Ecto neural progenitor cell (in vitro differentiated cells): ENCODE measurements at places on chromosomes 3 and 15.
A peak's percentile ranks its signal among the peaks of the same experiment; 100 is the strongest.

DNA sequence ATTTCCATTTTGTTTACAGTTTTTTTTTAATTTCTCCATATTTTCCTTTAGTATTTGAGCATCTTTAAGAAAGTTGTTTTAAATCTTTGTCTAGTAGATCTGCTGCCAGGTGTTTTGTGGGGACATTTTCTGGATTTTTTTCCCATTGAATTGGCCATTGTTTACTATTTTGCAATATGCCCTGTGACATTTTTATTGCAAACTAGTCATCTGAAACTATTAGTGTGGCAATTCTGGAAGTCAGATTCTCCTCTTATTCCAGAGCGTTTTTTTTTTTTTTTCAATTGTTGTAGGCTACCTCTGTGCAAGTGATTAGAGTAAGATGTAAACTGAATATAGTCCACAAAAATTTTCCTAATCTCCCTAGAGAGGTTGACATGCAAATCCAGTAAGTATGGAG lies 334.2 kb downstream of the PYDC2 start:
- no peak for DNase-seq

GRCh38 chr15:76776480-76776879 lies 128.7 kb downstream of the SCAPER start:
- DNase-seq = no peak

GRCh38 chr3:63886858-63887257 lies 23.2 kb downstream of the ATXN7 start:
- DNase-seq = no peak

DNA sequence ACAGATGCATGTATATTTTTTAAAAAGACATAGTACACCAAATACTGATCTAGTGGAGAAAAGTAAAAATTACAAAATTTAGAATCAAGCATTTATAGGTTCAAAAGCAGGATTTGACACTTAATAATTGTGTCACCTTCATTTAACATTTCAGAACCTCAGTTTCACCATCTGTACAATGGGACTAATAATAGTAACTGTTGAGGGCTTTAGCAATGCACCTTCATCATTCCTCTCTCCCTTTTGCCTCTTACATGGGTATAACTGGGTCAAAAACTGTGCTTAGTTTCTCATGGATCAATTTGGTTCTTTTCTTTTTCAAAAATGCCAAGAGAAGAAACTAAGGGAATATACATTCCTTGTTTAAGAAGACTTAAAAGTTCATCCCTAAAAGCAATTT lies 5.5 kb upstream of the TMEM212 start:
- no peak for DNase-seq

- DNase-seq = no peak
Measured at GRCh38 chr3:187913617-187914033, 168.4 kb upstream of the BCL6 start.

- no peak for DNase-seq
Measured at GRCh38 chr15:32709295-32710033, 8.3 kb upstream of the GREM1 start.

- no peak for DNase-seq
Measured at GRCh38 chr15:63392361-63393009, 10.8 kb upstream of the CA12 start.

- DNase-seq = no peak
Measured at GRCh38 chr15:29470794-29471193, 201.2 kb upstream of the NSMCE3 start.

DNA sequence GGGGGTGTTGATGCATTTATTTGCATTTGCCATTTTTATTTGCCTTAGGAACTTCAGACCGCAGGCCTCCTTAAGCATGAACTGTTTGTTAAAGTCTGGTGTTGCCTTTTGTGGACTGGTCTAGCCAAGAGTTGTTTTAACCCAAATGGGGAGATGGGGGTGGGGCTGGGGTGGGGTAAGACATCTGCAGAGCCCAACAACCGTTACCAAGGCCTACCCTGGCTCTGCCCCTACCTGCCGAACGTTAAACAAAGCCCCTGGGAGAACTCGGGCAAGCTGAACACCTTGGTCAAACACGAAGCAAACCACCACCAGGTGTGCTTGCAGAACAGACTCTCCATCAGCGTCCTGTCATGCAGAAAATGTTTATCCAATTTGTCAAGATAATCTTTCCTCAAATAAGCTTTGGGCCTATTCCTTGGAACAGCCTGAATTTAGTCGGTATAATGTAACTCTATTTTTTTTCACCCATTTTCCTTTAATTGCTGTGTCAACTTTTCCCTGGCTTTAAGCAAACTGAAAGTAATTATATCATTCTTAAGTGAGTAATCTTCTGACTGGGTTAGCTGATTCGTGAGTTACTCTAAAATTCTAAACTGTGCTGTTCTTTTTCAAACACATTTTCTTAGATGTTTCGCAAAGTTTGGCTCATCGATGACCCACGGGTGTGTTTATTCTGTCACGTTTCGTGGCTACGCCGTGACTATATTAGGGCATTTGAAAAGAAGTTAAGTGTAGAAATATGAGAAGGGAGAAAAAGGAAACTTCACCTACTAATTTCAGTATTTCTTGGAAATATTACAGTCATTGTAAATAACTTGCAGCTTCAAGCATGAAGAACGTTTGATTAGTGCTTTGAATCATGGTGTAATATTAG lies 127.6 kb downstream of the SOX2 start:
- DNase-seq = no peak

GRCh38 chr3:9615003-9615628 lies 34.2 kb upstream of the MTMR14 start:
- DNase-seq = no peak

DNA sequence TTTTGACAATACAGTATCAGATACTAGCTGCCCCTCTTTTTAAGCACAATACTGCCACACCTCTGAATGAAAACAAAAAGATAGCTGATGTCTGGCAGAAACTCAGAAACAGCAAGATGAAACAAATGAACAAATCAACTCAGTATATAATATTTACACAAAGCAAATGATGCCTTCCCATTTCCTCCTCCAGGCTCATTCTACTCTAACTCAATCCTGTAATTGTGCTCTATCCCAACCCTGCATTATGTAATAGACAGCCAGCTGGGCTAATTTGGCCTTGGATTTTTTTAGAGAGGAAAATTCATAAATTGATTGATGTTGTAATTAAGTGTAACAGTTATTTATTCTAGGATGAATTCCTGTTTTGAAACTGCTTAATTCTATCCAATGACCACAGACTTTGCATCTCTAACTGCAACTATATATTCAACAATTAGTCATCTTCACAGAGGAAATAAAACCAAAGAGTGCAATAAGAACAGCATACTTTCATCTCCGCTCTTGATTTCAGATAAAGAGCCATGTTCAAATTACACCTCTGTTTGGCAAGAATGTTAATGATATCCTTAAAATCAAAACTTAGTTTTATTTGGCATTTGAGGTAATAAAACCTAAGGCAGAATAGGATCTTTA lies 6.1 kb downstream of the ATG3 start:
- DNase-seq = no peak

- DNase-seq = peak; percentile 37
Measured at GRCh38 chr15:31504462-31504839, 177.8 kb downstream of the KLF13 start.

DNA sequence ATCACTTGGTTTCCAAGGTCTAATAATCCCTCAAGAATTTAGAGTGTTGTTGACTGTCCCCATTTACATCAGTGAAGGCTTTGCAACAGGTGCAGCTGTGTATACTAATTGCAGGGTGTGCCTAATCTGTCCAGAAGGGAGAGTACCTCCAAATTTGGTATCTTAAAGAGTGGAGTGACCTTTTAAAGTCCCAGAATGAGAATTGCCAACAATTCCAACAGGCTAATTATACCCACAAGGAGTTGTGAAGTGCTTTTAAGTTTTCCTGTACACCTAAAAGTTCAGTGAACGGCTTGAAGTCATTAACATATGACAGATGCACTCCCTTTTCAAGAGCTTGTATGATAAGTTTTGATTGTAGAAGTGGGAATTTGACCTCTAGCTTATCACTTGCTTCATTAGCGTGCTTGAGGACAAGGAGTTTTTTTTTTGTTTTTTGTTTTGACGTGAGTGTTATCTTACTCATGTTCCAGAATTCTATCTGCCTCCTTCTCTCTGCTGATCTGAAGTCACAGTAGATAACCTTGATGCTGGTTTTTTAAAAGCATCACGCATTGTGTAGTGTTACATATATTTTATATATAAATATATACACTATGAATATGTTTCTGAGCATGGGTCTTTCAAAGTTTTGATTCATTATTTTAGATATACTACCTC lies 26.3 kb downstream of the CDIN1 start:
- no peak for DNase-seq

- DNase-seq = peak; percentile 40
Measured at GRCh38 chr15:92669432-92669831, 13.9 kb upstream of the FAM174B start.

- DNase-seq = no peak
Measured at GRCh38 chr15:89860891-89861290, 32.9 kb downstream of the AP3S2 start.

GRCh38 chr3:183827809-183828537 lies 2.6 kb upstream of the MAP6D1 start:
- no peak for DNase-seq

GRCh38 chr15:56759450-56759845 lies 26.1 kb upstream of the ZNF280D start:
- no peak for DNase-seq

DNA sequence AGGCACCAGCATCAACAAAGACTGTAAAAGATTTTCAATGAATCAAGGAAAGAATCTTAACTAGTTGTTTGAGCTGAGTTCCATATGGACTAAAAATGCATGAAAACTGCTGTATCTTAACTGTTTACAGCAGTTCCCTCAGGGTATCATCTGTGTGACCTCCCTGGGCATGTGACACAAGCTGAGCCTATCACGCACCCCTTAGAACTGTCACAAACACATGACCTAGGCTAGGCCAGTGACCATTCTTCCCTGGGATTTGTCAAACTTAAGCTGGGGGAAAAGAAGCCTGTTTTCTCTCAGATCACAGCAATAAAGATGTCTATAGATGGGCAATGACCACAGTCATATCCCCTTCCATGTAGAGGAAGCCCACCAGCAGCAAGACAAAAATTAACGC lies 35.7 kb downstream of the IGF2BP2 start:
- no peak for DNase-seq

DNA sequence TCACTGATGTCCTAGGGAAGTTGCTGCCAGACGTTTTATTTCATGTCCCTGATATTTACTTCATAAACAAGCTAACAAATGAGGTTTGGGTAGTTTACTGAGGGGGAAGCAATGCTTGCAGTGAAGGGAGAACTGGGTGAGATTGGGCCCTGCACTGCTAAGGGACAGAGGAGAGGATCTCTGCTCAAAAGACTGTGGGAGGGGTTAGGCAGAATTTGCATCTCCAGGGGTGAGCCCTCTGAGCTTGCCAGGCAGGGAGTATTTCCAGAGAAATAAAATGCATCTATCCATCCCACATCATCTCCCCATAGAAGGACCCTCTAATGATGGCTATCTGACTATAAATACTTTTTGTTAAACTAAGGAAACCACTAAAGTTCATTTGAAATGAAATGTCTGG lies 215.6 kb downstream of the CBLB start:
- DNase-seq = no peak

DNA sequence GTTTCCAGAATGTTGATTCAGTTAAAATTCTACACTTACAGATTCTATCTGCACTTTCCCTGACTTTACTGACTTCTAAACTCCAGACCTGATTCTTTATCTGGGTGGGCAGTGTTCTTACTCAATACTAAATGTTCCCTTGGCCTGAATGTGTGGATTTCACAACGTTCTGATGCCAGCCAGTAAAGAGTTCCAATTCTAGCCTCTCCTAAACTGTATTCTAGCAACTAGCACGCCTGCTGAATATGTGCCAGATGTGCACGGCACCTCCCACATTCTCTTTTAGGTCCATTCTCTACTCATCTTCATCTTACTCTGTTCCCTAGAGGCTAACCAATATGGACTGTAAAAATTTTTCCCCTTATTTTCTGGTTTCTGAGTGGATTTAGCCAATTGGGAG lies 479.5 kb upstream of the AGTR1 start:
- DNase-seq = no peak

DNA sequence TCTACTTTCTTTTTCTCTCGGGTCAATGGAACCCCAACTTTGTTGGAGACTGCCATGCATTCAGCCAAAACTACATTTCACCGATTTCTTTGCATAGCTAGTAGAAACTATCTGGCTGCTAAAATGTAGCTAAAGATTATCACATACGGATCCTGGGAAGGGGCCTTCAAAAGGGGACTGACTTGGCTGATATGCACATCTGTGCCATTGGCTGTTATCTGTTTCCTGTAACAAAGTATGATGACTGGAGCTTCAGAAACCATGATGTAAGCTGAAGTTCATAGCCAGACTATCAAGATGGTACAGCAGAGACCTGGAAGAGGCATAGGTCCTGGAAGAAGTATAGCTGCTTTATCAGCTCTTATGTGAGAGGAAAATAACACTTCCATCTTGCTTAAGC lies 179.1 kb downstream of the NSUN3 start:
- DNase-seq = no peak

DNA sequence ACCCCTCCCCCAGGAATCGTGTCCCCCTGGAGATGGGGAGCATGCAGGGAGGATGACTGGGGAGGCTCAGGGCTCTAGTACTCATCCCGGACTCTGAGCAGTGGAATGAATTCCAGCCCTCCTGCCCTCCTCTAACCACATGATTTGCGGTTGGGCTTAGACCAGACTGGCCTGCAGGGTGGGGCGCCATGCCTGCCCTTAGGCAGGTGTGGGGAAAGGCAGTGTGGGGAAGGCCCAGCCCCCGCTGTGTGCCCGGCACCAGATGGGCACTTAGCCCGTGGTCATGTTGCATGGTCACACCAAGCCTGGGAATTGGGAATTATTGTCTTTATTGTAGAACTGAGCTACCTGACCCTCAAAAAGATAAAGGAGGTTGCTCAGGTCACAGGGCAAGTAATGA lies 283.8 kb downstream of the TLE3 start:
- no peak for DNase-seq

- DNase-seq = peak; percentile 27
Measured at GRCh38 chr15:80556694-80557367, 138.3 kb upstream of the ABHD17C start.

GRCh38 chr15:52784799-52785671 lies 5.1 kb downstream of the ONECUT1 start:
- DNase-seq = peak; percentile 58

GRCh38 chr3:4406746-4407568 lies 60.1 kb downstream of the SUMF1 start:
- no peak for DNase-seq

DNA sequence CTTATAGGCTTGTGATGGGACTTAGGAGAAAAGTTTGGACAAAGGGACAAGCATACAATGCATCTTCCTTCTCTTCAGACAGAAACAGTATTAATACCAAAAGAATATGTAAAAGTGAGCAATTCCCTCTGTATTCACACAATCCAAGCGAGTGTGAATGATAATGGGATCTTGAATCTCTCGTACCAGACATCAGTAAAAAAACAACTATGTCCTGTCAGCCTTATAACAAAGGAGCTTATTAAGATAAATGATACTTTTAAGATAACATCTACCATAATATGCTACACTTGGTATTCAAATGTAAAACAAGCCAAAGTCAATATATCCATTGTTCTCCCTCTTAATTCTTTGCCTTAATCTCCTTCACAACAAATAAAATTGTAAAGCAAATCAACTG lies 288.6 kb upstream of the CNTN6 start:
- no peak for DNase-seq

GRCh38 chr15:63374686-63375520 lies 6.7 kb downstream of the CA12 start:
- DNase-seq = no peak

- DNase-seq = peak; percentile 20
Measured at GRCh38 chr15:25250011-25250596, 188.7 kb downstream of the UBE3A start.

- no peak for DNase-seq
Measured at GRCh38 chr3:66583424-66584040, 82.7 kb upstream of the LRIG1 start.

GRCh38 chr3:129295286-129295685 lies 16.6 kb downstream of the HMCES start:
- no peak for DNase-seq
